Liver (tissue), 10 donors: ENCODE measurements at places on chromosomes 13 and 19.

GRCh38 chr13:108323031-108323430 is 53.5 kb downstream of the TNFSF13B start:
- DNase-seq = no peak

DNA sequence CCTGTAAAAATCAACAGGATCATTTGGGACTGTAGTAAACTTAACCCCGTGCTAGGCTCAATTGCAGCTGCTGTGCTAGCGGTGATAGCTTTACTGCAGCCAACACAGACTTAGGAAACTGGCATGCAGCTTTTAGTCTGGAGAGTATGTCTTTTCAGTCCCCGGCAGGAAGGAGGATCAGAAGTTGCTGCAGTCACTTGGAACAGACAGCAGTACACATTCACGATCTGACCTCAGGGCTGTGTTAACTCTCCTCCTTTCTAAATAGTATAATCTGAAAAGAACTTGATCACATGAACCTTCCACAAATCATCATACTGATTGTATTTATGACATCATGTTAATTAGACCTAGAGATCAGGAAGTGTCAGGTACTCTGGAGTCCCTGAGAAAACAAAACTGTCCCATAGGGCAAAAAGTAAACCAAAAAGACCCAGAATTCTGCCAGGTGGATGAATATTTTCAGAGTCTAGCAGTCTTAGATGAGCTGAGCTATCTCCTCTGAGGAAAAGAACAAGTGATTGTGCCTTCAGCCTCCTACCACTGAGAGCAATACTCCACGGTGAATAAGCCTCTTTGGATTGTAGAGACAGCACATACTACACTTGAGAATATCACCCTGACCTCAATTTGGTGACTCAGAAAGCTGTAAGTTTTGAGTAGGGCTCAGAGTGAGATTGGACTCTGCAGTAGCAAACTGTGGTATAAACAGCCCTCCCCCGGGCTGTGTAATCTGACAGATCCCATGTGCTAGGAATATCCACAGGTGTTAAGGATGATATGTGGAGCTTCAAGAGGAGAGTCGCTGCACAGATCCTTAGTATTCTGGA is 181.0 kb upstream of the GPR12 start:
- DNase-seq = no peak

GRCh38 chr19:47158879-47159503 is 28.4 kb downstream of the SAE1 start:
- no peak for DNase-seq

- DNase-seq = peak; percentile 78
These were observed 24.2 kb downstream of the KEAP1 start for GRCh38 chr19:10478903-10479384.

GRCh38 chr19:8387688-8388611 is 2.2 kb upstream of the RAB11B start:
- no peak for DNase-seq

- DNase-seq = no peak
These were observed 174.7 kb downstream of the DLEU7 start for GRCh38 chr13:50668691-50669271.

- no peak for DNase-seq
These were observed 253.0 kb downstream of the TSHZ3 start for GRCh38 chr19:31096062-31096830.

- no peak for DNase-seq
These were observed 25.4 kb downstream of the SERP2 start for GRCh38 chr13:44399074-44399473.

DNA sequence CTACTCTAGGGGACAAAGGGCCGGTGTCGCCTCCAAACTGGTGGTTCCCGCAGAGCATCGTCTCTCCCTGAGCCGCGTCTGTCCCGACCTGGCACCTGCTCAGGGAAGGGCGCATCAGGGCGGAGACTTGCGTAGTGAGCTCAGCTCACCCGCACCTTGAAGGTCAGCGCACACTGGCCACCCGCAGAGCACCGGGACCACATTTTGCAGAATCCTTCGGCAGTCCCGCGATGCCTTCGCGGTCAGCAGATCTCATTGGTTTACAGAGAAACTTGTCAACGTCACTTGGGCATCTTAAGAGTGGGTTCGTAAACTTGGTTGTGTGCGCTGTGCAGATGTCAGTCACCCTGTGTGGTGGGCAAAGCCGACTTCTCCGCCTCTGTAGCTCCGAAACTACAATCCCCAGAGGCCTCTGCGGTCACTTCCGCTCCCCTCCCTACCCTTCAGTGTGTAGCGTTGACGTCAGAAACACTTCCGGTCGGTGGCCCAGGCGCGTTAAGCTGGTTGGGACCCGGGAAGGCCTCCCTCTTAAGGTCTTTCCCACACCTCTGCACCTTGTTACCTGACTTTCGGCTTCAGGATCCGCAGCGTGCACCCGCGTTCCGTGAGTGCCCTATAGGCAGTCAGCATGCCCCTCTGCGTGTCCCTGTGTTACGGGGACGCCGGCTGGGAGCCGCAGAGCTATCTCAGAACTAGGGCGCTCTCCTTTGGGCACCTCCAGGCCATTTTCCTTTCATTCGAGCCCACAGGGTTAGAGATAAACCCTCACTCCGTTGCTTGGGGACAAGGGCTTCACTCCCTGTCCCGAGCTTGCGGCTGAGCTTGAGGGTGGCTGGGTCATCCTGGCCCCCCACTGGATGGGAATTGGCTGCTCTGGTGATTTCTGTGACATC is 36.5 kb upstream of the ZNF527 start:
- peak; percentile 92 for DNase-seq

- no peak for DNase-seq
These were observed 313.1 kb upstream of the MAB21L1 start for GRCh38 chr13:35789335-35790165.

GRCh38 chr13:108496362-108497210 is 132.8 kb upstream of the MYO16 start:
- no peak for DNase-seq

- DNase-seq = no peak
These were observed 134.7 kb downstream of the LHFPL6 start for GRCh38 chr13:39468306-39468705.

DNA sequence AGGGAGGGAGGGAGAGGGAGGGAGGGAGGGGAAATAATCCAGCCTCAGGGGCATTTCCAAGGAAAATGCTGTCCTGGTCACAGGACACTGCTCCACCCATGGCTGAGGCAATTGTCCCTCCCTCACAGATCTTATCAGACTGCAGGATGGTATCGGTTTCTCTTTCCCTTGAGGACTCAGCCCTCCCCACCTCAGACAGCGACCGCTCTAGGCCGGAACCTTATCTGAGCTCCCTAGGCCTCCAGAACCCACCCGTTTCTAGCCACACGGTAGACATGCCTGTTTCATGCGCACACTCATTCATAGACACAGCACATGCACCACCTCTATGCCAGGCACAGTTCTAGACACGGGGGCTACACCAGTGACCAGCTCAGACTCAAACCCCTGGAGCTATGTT is 10.0 kb upstream of the IZUMO2 start:
- no peak for DNase-seq

- no peak for DNase-seq
These were observed 5.9 kb downstream of the PAF1 start for GRCh38 chr19:39384839-39385568.

DNA sequence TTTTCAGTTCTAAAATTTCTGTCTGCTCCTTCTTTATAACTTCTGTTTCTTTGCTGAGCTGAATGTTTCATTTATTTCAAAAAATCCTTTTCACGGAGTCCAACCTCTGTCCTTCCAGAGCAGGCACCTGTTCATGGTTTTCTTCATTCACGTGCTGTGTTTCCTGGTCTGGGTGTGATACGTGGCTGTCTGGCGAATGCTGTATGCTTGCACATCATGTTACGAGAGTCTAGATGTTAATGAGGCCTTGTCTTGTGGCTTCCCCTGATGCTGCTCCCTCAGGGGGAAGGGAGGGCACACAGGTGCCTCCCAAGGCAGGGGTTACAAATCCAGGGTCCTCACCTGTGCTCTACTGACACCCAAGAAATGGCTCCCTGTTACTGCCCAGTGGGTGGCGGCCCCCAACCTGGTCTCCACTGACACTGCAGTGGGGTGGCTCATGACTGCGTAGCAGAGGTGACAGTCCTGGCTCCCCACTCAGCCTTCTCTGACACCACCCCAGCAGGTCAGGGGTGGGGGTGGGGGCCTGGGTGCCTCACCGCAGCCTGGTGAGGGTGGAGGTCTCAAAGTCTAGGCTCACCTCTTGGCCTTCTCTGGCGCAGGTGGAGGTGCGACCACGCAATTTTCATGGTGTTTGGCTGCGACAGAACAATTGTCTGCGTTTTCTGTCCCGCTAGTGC is 20.1 kb upstream of the RAB20 start:
- no peak for DNase-seq

DNA sequence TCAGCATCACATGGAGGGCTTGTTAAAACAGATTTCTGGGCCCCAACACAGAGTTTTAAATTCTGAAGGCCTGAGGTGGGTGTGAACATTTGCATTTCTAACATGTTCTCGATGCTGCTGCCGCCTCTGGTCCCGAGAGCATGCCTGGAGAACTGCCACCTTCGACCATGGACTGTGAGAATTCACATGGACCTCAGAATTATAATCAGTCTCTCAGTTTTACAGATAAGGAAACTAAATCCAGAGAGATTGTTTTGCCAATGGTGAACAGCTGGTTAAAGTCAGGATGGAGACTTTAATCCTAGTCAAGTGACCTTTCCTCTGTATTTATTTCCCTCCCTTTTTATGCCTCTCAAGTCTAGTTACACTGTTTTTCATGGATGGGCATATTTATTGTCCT is 14.7 kb downstream of the ALOX5AP start:
- no peak for DNase-seq

DNA sequence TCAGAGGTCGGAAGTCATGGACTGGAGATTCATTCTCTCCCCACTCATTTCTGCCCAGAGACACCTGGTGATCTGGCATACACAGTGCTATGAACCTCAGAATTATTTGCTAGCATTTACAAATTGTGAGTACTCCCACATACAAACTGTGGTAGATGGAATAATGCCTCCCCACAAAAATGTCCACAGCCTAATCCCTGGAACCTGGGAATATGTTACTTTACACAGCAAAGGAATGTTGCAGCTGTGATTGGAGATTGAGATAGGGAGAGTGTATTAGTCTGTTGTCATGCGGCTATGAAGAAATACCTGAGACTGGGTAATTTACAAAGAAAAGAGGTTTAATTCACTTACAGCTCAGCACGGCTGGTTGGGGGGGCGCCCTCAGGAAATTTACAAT is 3.1 kb upstream of the UQCRFS1 start:
- DNase-seq = no peak

DNA sequence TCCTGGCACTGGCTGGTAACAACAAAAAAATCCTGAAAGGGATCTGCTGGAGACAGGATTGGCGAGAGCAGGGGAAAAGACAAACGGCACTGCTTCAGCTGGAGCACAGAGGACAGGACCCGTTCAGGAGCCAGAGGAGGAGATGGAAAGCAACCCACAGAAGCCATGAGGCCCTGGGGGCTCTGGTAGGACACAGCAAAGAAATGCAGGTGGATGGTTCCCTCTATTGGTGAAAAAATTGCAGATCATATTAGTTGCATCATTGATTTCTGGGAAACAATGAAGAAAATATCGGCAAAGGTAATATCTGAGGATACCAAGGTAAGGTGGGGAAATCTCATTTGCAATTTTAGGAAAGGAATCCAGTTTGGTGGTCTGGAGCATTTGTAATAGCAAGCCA is 25.7 kb upstream of the TPP2 start:
- DNase-seq = no peak

DNA sequence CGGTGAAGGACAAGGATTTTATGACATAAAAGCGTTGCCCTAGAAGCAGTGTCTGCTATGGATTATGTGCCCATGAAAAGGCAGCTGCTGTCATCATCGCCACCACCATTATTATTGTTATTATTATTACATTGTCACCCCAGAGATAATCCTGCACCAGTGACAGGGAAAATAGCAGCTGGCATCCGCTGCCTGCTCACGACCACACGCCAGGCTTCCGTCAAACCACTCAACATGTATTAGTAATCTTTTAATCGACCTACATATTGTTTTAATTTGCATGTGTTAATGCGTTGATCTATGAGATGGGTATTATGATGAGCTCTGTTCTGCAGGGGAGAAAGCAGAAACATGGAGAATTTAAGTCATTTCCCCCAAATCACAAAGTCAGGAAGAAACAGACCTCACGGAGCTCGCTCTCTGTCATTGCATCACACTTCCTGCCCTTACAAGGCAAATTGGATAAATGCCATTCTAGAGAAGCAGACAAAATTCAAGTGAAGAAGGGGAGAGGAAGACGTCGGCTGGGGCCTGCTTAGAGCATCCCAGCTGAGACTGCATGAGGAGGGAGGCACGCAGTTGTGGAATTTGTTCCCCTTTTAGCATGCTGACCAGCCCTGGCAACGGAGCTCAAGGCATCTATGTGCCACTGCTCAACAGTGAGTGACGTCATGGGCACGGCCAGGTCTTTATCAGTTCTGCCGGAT is at the start of gene FFAR3:
FFAR3 (plus strand) TSS at position 594 of the 707 bp plus-strand sequence. CDS start 431 bp downstream, outside the sequence.
- DNase-seq = no peak
